GM12864 (cell line): ENCODE measurements at places on chromosomes 3 and 15.

GRCh38 chr15:80242802-80243201, 9.2 kb downstream of the CTXND1 start:
- DNase-seq, result no peak

DNA sequence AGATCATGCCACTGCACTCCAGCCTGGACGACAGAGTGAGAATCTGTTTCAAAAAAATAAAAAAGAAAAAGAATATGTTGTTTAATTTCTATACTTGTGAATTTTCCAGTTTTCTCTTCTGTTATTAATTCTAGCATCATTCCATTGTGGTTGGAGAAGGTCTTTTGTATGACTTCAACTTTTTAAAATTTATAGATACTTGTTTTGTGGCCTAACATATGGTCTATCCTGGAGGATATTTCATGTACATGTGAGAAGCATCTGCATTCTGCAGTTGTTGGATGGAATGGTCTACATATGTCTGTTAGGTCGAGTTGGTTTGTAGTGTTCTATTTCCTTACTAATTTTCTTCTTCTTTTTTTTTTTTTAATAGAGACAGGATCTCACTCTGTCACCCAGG, 35.6 kb downstream of the MAP1A start:
- no peak for DNase-seq

- DNase-seq, result no peak
These were observed 21.4 kb downstream of the STAG1 start for GRCh38 chr3:136730595-136731273.

DNA sequence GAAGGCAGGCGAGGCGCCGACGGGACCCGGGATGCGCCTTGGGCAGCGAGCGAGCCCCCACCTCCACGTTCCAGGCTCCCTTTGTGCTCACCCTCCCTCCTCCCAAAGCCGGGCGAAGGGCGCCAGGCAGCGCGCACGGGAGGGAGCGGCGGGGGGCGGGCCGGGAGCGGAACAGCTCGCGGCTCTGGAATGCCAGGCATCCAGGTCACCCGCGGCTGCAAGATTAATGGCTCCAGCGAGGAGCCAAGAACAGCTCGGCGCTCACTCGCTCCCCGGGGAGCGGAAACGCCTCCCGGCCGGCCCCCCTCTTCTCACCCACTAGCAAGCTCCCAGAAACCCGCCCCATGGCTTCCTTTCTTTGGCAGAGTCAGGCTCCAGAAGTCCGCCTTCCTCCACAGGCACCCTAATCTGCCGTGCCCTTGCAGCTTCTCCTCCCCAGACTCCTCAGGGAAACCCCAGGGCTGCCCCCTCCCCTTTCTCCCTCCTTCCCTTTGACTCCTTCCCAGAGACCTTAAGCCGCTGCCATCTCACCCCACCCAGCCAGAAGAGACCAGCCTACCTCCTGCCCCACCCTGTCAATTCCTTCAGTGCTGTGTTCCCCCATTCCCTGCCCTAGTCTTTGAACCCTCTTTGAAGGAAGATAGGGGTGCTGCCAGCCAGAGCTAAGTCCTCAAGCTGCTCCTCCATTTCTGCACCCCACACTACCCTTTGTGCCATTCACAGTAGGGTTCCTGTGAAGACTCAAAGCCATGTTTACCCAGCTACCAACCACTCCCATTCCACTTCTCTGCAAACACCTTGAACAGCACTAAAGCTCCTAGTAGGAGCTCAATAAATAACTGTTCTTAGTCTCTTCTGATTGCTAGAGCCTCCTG, 9.9 kb downstream of the AMOTL2 start:
- DNase-seq, result no peak
